Left cardiac atrium (tissue), 4 donors: ENCODE measurements at places on chromosomes 1 and 21.

DNA sequence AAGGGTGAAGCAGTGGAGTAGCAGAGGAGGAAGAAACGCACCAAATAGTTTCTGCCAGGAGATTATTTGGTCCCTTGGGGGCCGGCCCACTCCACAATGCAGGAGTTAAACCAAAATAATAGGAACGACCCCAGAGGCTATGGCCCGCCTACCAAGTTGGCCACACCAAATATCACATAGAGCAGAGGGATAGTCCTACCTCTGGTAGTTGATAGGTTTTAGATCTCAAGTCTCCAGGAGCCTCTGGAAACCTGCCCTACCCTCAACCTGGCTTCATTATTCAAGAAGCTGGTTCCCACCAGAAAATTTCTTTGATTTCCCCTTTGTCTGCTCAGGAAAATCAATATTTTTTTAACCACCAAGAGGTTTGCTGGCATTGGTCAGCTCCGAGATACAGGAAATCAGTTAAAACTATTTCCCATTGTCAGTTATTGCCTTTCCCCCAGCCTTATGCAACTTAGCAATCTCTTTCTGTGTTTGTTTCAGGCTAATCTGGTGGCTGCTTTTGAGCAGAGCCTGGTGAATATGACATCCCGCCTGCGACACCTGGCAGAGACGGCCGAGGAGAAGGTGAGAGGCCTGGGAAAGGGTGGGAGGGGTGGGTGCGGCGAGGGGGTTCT is 35.5 kb upstream of the IPO9 start:
- DNase-seq = no peak

GRCh38 chr1:93552741-93553455 is 105.0 kb downstream of the FNBP1L start:
- DNase-seq = peak; percentile 48

- DNase-seq = no peak
Measured at GRCh38 chr1:45051005-45051772, 39.1 kb downstream of the UROD start.

GRCh38 chr1:175839779-175840669 is 96.6 kb upstream of the TNR start:
- no peak for DNase-seq

GRCh38 chr1:234083460-234083859 is 179.0 kb downstream of the SLC35F3 start:
- DNase-seq = no peak

DNA sequence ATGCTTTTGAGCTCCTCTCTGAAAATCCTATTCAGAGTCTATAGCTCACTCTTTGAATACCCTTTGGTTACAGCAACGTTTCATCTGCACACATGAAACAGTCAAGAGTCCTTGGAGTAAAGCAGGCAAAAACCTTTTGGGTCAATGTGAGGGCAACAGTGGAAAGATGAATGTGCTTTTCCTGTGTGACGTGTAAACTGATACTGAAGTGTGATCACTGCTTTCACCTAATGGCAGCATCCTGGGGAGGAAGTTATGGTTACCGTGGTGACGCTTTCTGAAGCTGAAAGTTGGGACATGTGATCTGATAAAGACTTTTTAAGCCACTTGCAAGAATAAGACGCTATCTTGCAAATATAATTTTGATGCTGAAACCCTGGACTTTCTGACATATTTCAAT is 160.0 kb downstream of the SEC16B start:
- DNase-seq = no peak

- no peak for DNase-seq
Measured at GRCh38 chr1:105838071-105838470, 1218.4 kb upstream of the PRMT6 start.

DNA sequence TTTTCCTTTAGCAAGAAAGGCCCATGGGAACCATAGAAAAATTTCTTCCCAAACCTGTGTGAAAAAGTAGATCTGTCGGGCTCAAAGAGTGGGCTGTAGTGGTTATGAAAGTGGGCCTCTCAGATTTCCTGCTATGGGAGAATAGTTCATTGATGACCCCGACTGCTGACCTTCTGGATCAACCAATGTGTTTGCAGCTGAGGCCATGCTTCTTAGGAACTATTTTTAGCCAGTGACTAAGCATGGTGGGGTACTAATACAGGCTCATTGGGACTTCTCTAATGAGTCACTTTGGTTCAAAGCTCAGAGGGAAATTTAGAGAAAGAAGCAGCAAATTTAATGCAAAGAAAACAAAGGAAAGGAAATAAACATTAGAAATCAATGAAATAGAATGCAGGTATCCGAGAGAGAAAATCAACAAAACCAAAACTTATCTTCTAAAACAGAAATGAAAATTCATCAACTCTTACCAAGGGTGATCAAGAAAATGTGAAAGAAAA is 12.6 kb upstream of the PSMA5 start:
- DNase-seq = no peak

- DNase-seq = no peak
Measured at GRCh38 chr1:26545969-26546323, 16.4 kb downstream of the RPS6KA1 start.

DNA sequence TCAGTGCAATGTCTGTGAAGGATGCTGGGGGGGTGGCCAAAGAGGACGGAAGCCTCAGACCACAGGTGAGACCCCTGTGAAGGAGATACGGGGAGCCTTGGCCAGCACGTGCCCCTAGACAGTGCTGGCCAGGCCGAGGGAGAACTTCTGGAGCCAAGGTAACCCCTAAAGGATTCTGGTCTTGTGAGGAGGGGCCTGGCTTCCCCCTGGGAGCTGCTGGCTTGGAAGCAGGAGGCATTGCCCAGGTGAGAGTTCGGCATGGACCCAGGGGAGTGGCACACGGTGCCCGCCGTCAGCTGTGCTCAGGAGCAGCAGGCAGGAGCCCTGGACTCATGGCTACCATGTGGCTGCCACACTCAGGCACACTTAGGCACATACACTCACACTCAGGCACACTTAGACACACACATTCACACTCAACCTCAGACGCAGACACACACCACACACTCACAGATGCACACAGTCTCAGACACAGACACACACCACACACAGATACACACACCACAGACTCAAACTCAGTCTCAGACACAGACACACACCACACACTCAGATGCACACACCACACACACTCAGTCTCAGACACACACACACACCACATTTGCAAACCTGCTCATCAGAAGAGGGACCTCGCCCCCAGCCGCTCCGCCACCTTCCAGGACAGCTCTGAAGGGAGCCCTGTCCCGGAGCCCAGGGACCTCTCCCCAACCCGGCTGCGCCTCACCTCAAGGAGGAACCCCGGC is 1.1 kb upstream of the COL6A2 start:
- no peak for DNase-seq

- DNase-seq = no peak
Measured at GRCh38 chr1:117708323-117709248, 102.7 kb downstream of the TENT5C start.

GRCh38 chr21:32772281-32773047 is 909 bp upstream of the PAXBP1 start:
- no peak for DNase-seq

GRCh38 chr1:155038602-155039307 is 5.1 kb downstream of the DCST1 start:
- DNase-seq = no peak

GRCh38 chr1:204683284-204684205 is 2.0 kb downstream of the LRRN2 start:
- no peak for DNase-seq

DNA sequence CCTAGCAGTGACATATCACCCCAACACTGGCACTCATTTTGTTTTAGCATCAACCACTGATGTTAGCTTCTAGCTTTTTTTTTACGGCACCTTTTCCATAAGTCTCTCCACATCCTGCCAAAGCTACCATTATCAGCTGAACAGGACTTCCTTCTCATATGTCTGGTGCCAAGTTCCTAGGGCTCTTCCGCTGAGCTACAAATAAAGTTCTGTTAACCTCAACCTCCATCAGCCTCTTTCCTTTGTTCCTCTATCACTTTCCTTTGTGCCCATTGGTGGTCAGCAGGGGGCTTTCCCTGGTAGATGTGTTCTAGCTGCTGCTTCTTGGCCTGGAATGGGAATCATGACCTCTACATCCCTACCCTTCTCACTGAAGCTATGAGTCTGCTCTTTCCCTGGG is 163.8 kb downstream of the FAF1 start:
- DNase-seq = no peak

DNA sequence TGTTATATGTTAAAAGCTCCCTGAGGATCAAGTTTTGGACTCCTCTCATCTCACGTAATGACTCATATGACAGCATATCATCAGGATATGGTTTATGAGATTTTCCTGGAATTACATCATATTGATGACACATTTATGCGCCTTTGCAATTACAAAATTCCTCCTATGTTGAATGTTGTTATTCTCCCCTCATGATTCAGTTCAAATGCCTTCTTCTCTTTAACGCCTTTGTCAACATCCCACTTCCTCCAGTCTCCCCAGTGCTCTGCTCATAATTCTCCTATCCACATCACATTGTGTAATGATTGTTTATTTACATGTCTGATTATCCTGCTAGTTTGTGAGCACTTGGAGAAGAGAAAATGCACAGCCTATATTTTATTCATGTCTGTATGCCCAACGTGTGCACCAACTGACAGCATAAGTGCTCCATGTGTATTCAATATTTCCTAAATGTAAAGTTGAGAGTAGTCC is 80.9 kb upstream of the BACH1 start:
- DNase-seq = no peak

DNA sequence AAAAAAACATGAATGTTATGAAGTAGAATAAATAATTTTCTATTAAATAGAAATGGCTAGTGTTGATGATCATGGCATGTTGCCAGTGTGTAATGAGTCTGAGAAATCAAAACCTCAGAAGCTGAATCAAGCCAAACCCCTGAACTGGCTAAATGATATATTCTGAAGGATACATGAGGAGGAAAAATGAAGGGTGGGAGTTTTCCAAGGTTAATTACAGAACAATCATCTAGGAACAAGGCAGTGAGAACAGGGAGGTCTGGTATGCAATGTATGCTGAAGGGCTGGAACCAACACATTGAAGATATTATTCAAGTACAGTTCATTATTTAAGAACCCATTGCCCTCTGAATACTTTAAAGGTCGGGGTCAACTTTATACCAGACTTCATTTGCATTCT is 309.1 kb upstream of the NRIP1 start:
- DNase-seq = no peak

- peak; percentile 82 for DNase-seq
Measured at GRCh38 chr1:116909512-116910378, at the start of gene PTGFRN. TSS of gene PTGFRN (plus strand) at chr1:116909916. CDS start at chr1:116910204, 288 bp downstream.

DNA sequence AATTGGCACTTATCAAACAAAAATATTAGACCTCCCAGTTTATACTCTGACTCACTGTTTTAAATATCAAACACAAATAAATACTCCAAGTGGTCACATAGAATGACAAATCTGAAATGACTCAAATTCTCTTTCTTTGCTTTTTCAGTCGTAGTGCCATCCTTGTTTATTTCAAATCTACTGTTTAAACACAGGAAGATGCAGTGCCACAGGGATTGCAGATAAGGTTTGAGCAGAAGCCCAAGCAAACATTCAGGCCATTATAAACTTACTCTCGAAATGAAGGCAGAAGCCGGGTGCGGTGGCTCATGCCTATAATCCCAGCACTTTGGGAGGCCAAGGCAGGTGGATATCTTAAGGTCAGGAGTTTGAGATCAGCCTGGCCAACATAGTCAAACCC is 255.4 kb upstream of the PLXNA2 start:
- DNase-seq = no peak

DNA sequence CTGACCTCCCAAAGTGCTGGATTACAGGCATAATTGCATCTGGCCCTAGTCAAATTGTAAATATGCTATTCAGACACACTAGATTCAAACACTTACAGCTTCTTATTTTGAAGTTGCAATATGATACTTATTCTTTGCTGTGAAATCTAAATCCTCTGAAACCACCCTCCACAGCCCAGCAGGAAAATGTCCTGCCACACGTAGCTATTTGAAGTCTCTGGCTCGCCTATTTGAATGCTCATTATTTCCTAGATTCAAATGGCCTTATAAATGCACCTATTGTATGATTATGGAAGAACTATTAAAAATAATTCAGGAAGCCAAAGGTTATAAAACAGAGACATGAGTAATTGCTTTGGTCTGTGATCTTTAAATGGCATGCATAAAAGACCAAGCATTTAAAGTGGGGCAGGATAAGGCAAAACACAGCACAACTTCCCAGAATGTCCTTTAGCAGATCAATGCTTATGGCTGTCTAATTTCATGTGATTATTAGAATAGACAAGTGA is 26.6 kb upstream of the FBXO28 start:
- no peak for DNase-seq

DNA sequence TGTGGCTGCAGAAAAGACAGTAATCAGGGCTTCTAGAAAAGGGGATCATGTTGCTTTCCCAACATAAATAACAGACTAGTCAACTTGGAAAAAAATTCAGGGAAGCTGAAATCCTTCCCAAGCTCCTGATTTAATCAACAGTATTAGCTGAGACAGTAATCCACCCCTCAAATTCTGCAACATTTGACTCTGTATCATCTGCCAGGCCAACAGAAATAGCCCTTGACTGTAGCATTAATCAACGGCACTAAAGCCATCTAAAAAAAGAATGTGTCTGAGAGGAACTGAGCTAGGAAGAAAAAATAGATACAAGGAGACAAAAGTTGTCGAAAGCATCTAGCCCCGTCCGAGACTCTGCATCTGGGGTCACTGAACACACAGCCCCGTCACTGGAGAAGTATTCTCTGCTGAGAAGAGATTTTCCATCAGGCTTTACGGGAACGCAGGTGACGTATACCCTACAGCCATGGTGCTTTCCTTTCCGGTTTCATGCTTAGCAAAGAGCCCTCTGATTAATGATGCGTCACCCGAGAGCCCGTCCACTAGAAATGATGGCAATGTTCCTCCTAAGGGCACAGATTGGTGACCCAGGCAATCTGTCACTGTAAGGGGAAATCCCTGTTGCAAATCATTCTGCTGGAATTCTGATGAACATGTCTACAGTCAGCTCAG is 42.1 kb upstream of the TP53BP2 start:
- DNase-seq = peak; percentile 43

DNA sequence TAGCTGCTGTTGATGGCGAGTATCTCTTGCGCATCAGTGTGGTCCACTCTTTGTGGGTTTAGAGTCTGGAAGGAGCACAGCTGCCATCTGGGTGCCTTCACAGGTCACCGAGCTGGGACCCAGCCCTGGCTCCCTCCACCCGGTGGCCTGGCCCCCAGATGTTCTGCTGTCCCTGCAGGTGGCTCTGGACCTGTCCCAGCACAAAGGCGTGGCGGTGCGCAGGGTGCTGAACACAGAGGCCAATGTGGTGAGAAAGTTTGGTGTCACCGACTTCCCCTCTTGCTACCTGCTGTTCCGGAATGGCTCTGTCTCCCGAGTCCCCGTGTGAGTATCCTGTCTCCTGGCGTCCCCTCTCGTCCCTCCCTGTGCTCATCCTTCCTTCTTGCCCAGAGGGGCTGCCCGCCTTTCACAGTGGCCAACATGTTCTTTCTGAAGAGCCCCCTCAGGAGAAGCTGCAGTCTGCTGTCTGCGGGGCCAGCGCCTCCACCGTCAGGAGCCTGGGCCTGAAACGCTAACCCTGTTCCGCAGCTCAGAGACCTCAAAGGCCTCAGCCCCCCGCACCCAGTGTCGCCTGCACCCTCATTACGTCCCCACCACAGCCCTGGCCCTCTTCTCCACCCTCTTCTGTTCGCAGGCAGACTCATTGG is 27.4 kb downstream of the QSOX1 start:
- no peak for DNase-seq

GRCh38 chr1:38402230-38402815 is 355.7 kb upstream of the POU3F1 start:
- no peak for DNase-seq

- DNase-seq = no peak
Measured at GRCh38 chr1:230139315-230139714, 72.3 kb downstream of the GALNT2 start.

- DNase-seq = no peak
Measured at GRCh38 chr21:43345746-43346409, 81.1 kb downstream of the SIK1 start.
